ENCODE measurements at places on chromosomes 6 and 20. TPM values are rescaled to one million over a fixed set of nuclear protein-coding genes. Genes with fewer than 3 reads are reported as not detected.

The PI16 gene
- 0.17 TPM for total RNA-seq

The TMEM217 gene
- total RNA-seq, result 0.61 TPM

The TTK gene
- 51.0 TPM for total RNA-seq

- peak; percentile 68 for DNase-seq
These were observed 3.7 kb downstream of the SAPCD1 start for GRCh38 chr6:31765910-31766794.

GRCh38 chr6:150008588-150008987 lies 16.7 kb downstream of the RAET1L start:
- DNase-seq, result no peak

DNA sequence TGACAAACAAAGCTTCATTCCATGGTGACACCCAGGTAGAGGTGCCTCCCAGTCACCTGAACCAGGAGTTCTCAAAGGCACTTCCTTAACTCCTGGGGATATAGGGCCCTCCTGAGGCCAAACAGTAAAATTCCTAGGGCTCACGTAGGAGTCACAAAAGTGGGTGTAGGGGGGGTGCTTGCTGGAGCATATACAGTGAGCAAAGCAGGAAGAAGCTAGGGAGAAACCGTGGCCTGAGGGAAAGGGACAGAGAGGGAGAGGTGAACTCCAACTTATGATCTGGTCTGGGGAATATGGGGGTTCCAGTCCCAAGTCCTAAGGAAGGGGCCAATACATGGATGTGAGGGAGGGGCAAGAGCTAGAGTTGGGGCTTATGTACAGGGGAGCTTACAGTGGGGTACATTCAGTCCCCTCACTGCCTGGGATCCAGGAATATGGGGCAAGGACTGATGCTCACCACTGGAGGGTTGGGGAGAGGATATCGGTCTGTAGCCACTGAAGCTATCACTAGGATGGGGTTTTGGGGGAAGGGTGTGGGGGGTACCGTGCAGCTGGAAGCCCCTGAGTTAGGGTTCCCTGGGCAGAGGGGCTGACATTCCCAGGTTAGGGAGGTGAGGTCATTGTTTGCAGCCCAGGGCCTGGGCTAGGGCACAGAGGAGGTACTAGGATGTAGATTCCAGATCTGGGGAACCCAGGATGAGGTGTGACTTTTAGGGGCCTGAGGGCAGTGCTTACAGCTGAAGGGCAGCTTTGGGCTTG lies 950 bp downstream of the PEDS1 start:
- no peak for DNase-seq

DNA sequence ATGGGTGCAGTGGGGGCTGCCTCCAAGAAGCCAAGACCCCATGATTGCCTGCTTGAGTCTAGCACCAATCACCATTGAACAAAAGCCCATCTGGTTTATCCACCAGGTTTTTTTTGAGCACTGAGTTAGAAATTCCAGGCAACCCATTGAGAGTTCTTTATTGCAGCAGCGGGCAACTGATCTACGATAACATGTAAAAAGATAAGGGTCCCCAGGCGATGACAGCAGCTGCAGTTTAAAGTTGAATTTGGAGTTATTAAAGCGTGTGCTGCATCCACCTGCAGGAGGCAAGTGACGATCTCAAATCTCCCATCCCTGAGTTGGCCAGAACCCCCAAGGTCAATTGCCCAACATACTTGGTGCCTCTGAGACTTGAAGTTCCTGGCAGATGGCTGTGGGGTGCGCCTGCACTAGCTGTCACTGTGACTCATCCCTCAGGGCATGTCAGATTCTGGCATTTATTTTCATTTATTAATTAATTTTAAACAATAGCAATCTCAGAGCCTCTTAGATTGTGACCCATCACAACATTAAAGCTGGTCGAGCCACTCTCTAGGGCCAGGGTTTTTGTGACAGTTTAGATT lies 290.4 kb upstream of the SULF2 start:
- DNase-seq, result no peak

DNA sequence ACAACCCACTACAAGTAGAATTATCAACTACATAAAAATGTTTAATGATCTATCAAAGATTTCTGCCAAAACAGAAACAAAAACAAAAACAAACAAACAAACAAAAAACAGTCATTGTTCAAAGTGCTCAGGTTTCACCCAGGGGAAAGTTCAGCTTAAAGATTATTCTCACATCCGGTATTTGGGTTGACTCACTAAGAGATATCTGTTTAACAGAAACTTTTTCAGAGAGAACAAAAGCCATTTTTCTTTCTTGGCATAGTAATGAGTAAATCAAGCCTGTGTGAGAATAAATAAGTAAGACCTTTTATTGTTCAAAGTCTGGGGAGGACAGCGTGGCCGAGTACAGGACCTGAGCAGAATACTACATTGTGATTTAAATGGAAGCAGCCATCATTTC lies 143.6 kb downstream of the RCAN2 start:
- no peak for DNase-seq

DNA sequence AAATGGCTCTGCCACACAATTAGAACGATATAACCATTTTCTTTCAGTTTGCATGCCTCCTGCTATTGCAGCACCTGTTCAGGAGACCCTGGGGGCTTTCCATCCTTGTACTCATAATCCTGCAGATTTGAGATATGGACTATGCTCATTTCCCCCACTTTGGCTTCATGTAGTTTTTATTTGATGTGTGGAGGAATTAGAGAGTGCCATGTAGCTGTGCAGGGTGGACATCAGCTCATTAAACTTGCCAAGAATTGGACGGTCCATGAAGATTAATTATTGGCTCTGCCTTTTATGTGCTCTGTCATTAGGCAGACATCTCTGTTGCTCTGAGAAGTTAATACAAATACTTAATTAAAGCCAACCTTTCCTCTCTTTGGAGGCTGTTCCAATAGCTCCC lies 66.2 kb upstream of the CD83 start:
- DNase-seq, result no peak

GRCh38 chr6:136383268-136383937 lies 93.8 kb upstream of the BCLAF1 start:
- DNase-seq, result no peak

DNA sequence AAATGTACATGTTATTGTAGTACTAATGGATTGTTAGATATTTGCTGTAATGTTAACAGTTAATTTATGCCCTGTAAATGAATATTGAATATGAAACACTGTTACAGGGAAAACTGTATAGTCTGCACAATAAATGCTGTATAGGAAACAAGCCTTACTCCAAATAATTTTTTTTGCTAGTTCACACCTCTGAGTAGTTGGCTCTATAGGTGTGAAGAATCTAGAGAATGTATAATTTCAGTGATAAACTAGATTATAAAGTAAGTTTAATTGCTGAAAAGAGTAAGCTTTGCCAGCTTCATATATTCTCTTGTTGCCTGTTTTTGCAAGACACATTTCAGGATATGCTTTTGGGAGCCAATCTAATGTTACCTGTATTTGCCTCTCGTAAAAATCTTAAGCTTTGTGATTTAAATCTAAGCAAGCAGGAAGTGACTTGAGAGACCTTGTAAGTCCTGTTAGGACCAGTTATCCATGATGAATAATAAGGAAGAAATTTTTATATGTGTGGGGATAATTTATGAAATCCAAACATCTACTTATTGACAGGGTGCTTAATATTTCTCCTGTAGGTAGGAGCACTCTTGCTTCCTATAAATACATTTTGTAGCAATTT lies 232.4 kb downstream of the ZFAND3 start:
- no peak for DNase-seq

GRCh38 chr6:34615574-34616226 lies 59.6 kb upstream of the SPDEF start:
- DNase-seq, result no peak

DNA sequence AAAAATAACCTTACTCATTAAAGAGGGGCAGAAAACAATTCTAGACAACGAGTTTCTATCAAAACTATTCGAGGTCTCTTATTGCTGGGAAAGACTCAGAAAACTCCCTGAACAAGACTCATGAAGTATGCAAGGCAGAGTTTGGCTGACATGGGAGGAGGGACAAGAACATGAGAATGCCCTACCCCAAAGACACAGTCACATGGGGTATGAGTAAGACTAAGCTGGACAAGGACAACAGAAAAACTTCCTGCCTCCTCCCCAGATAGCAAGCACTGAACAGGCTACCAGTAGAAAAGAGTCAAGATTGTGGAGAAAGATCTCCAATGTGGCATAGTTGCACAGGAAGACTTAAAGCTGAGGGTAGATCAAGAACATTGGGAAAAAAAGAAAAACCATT lies 39.7 kb upstream of the PHIP start:
- no peak for DNase-seq
